NCI-H2171 treated with DMSO at 0.1 percent for 48 hours (cell line): ENCODE measurements at places on chromosomes 1 and 21.
A peak's percentile ranks its signal among the peaks of the same experiment; 100 is the strongest.

DNA sequence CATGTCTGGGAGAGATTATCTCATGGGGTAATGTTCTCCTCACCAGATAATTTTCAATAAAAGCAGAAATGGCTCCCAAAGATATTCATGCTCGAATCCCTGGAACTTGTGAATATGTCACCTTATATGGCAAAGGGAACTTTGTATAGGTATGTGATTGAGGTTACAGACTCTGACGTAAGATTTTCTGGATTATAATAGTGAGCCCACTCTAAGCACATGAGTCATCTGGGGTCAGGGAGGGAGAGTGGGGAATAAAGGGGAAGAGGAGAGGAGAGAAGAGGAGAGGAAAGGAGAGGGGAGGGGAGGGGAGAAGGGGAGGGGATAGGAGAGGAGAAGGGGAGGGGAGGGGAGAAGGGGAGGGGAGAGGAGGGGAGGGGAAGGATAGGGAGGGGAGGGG, 1193.9 kb downstream of the PLA2G4A start:
- DNase-seq = no peak

GRCh38 chr1:44606701-44607281, 67.5 kb downstream of the TMEM53 start:
- DNase-seq = no peak

DNA sequence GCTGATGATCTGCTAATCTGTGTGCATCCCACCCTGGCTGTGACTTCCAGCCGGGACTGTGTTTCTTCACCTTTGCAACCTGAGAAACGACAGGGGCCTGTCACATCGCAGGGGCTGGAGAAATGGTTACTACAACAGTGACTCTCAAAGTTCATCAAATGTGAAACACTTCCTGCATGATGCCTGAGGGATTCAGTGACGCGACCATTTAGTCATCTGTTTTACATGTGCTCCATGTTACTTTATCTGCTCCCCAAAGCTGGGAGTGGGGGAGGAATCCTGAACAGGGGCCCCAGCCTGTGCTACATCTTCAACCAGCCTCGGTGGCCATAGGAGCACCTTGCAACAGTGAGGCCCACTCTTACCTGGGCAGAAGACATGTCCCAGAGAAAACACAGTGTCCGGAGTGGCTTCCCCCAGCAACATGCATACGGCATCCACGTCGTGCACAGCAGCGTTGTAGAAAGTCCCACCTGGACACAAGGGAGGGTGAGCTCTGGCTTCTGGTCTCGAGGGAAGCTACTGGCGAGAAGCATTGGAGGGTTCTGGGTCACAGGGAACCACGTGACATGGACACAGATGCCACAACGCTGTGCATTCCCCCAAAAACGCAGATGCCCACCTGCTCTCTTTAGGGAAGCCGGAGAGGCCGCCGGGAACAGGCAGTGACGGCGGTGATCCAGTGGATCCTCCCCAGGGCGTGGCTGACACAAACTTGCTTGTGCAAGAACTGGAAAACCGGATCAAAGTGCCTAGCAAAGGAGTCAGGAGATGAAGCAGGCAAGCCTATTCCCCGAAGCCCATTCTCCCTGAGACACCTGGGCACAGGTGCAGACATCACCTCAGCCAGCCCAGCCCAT, 9.6 kb upstream of the CCDC27 start:
- no peak for DNase-seq

DNA sequence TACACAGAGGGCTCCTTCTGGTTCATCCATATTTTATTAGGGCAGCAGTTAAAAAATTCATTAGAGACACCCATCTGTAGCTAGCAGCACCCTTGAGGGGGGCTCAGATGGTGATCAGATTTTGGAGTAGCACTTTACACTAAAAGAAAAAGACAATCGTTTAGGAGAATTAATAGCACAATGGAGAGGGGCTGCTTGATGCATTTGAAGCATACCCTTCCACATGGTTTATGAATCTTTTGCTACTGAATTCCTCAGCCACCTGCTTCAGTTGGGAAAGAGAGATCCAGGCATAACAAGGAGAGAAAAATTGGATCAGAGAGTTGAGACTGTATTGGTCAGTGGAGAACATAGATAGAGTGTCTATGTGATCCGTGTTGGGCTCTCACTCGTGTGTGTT, 54.4 kb downstream of the DISC1 start:
- DNase-seq = peak; percentile 76

DNA sequence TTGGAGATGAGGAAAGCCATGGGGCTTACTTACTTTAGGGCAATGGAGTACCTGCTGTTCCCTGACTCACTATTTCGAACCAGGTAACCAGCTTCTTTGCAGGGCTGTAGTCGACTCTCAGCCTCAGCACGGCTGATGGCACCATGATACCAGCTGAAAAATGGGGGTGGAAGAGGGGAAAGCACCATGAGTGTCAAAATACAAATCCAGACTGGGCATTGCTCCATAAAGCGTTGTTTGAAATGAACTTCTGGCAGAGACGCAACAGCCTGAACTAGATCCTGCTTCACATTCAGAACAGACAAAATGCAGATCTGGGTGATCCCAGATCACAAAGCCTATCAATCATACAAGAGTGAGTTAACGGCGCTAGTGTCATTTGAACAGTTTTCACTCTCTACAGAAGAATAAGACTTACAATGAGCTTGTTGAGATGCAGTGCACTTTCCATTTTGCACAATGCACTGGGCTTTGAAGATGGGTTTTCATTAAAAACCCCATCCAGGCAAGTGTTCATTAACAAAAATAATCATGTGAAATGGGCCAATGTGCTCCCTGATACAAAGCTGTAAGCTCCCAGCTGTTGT, 16.0 kb upstream of the TDRD10 start:
- DNase-seq = no peak

DNA sequence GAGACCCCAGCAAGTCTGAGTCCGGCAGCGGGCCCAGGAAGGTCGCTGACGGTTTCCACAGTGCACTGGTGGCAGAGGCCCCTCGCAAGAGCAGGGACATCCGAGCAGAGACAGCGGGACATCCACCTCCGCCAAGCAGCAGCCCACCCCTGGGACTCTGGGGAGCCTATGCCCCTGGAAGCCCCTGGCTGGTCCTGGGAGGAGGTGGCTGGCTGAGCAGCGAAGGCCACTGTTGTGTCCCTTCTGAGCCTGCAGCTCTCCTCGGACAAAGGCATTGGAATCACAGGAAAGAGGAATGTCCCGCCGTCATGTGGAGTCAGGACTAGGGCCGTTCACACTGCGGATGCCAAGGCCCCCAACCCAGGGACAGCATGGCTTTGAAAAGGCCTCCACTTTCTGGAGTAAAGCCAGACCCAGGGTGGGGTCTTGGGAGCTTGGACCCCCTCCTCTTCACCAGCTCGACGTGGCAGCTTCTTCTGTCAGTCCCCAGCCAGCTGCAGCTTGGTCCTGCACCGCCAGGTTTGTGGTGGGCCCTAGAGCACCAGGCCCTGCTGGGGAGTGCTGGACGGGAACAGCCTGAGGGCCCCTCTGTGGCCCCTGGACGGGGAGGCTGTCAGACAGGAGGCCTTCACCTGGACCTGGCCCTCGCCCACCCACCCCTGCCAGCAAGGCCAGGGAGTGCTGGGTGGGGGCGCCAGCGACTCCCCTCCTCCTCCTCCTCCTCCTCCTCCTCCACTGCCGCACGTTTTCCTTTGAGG, 1.4 kb downstream of the MEGF6 start:
- DNase-seq = no peak

GRCh38 chr21:33386222-33386784, 16.9 kb upstream of the IFNGR2 start:
- DNase-seq = no peak

DNA sequence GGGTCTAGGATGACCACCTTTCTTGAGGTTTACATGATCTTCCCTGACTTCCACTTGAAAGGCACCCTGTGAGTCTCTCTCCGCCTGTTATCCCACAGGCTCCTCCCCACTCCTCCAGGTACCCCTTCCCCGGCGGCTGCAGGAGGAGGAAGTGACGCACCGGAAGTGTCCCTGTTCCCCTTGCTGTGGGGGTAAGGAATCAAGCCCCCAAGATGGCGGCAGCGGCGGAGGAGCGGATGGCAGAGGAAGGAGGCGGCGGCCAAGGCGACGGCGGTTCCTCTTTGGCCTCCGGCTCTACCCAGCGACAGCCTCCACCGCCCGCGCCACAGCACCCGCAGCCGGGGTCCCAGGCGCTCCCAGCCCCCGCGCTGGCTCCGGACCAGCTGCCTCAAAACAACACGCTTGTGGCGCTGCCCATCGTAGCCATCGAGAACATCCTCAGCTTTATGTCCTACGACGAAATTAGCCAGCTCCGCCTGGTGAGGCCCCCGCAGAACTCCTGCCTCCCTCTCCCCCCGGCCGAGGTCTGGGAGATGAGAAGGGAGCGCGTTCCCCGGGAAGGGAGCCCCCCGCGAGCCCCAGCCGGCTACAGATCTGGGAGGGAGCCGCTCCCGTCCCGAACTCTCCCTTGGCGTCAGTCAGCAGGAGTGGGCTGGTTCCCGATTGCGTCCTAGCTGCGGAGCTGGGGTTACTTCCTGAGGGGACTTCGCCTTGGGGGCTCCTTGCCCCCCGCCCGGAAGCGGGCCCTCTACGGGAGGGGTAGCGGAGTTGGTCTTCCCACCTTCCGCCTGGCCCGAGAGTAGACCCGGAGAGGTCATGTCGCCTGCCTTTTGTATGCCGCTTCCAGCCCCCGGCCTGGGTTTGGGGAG, at the start of gene FBXO28:
TSS of gene FBXO28 (plus strand) at position 194 of the 869 bp plus-strand sequence. CDS start at position 213, 19 bp downstream.
- peak; percentile 97 for DNase-seq

DNA sequence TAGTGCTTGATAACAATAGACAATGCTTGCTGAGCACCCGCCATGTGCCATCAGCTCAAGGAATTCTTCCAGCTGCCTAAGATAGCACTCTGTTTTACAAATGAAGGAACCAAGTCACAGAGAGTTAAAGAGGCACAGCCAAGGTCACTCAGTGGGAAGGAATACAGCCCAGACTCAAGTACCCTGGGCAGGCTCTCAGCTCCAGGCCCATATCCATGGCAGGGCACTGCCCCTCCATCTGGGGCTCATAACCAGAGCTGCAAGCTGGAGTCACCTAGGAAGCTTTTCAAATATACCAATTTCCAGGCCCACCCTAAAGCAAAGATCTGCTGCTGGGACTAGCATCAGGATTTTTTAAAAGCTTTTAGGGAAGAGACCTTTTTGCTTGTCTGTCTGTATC, 1.6 kb downstream of the CLEC20A start:
- DNase-seq = no peak

GRCh38 chr1:54571803-54572541, 23.9 kb downstream of the ACOT11 start:
- no peak for DNase-seq
